ENCODE measurements at places on chromosomes 13 and 19.

- DNase-seq, result peak; percentile 52
These were observed 43.1 kb downstream of the TMEM255B start for GRCh38 chr13:113802090-113802531.

GRCh38 chr19:49155005-49155819 is at the start of gene HRC:
Gene HRC (minus strand): TSS chr19:49155396. CDS start chr19:49155237, 159 bp downstream.
- DNase-seq, result no peak

DNA sequence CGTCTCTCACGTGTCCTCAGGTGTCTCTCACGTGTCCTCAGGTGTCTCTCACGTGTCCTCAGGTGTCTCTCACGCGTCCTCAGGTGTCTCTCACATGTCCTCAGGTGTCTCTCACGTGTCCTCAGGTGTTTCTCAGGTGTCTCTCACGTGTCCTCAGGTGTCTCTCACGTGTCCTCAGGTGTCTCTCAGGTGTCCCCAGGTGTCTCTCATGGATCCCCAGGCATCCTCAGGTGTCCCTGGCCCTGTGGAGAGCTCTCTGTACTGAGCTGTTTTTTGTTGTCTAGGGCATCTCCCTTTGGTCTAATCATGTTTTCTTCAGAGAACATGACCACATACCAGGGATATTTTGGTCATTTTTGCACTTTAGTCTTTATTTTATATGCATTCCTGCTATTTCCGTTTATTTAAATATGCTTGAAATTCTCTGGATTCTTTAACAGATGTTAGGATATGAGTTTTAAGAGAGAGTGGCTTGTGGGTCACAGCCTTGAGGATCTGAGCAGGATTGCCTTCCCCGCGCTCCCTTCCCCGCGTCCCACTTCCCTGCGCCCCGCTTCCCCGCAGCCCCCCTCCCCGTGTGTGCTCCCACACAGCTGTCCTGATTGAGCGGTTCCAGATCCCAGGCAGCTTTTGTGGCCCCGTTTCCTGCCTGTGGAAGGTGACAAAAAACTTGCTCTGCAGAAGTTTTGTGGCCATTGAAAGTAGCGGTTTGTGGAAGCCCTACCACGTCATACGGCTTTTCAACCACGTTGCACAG is 31.9 kb downstream of the ATP4B start:
- no peak for DNase-seq

- DNase-seq, result peak; percentile 59
These were observed 58.3 kb downstream of the KLF2 start for GRCh38 chr19:16382775-16383543.

- no peak for DNase-seq
These were observed 1.5 kb upstream of the TUBB4A start for GRCh38 chr19:6503407-6504201.

- peak; percentile 84 for DNase-seq
These were observed at the start of gene CYP4F11 for GRCh38 chr19:15934332-15935078. Gene CYP4F11 (minus strand): TSS chr19:15934529. CDS start chr19:15934408, 121 bp downstream.

GRCh38 chr13:24631922-24632321 is 48.3 kb upstream of the ATP12A start:
- DNase-seq, result no peak

DNA sequence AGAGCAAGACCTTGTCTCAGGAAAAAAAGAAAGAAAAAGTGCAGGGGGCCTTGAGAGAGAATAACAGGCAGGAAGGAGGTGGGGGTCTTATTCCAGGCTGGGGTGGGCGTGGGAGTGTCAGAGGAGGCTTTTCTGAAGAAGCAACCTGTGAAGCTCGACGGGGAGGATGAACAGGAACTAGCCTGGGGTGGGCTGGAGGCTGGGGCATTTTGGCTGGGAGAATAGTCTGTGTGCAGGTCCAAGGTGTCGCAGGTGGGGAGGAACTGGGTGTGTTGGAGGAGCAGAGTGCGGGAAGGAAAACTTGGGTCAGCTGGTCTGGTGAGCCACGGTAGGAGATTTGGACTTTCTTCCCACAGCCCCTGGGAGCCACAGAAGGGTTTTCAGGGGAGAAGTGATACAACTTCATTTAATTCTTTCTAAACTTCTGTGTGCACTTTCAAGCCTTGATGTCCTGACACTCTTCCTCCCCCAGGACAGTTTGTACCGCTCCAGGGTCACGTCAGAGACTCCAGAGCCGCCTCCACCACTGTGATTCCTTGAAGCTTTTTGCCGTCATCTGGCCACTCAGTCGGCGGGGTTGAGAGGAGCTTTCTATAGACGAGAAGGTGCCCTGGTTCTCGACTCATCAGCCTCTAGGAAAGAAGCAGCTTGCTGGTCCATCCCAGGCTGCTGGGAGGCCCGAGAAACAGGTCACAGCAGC is 138.7 kb downstream of the SIPA1L3 start:
- no peak for DNase-seq

GRCh38 chr13:26310003-26310402 is 56.1 kb downstream of the CDK8 start:
- DNase-seq, result no peak

DNA sequence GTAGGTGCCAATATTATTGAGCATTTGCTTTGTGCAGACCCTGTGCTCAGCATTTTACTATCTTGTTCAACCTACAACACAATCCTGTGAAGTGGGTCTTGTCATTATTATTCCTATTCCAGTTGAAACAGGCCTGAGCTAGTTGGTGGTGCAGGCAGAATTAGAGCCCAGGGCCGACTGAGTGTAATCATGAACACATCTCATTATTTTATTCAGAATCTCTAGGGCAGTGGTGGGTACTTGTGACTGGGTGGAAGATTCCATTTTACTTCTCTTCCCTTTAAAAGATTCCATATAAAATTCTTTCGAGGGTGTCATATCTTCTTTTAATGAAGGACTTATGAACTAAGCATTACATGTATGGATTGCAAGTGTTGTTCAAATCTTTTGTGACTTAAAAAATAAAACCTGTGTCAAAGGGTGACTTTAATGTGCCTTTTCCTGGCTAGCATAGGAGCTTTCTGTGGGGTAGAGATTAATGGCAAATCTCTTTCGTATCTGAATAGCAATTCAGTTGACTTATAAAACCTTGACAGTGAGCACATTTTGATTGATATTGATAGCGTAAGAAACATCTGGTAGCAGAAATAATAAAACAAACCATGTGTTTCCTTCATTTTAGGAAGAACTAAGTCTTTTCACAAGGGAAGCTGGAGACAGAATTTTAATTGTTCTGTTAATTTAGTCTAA is 20.3 kb downstream of the B3GLCT start:
- DNase-seq, result no peak

- no peak for DNase-seq
These were observed 95.2 kb downstream of the ELF1 start for GRCh38 chr13:40923867-40924266.

GRCh38 chr13:53250977-53251376 is 222.4 kb downstream of the OLFM4 start:
- no peak for DNase-seq

- DNase-seq, result no peak
These were observed 26.8 kb downstream of the CEBPA start for GRCh38 chr19:33275559-33275932.

DNA sequence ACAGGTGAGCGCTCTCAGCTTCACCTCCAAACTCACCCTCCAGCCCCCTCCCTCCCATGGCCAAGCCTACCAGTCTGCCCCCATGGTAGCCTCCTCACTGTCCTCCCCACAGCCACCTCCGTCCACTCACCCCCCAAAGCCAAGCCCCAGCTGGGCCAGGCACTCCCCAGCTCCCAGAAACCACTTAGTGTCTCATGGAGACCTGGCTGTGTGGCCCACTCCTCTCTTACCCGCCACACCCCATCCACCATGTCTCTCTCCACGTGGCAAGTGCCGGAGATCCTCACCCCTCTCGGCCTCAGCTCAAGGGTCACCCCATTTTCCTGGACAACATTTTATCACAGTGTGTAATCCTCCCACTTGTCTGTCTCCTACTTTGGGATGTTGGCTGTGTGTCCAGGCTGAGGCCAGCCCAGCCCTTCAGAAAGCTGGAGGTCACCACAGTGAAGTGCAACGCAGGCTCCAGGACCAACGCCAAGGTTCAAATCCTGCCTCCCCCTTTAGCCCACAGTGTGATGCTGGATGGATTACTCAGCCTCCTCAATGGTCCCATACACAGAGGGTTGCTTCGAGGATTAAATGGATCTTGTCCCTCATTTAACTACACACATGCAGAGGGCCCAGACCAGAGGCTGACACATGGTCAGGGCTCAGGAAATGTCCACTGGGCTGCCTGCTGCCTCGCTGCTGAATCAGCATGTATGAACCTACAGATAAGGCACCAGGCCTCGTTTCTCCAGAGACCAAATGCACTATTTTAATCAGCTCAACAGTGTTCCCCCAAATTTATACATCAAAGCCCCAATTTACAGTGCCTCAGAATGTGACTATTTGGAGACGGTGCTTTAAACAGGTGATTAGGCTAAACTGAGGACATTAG is 71.3 kb downstream of the CEBPG start:
- DNase-seq, result no peak

DNA sequence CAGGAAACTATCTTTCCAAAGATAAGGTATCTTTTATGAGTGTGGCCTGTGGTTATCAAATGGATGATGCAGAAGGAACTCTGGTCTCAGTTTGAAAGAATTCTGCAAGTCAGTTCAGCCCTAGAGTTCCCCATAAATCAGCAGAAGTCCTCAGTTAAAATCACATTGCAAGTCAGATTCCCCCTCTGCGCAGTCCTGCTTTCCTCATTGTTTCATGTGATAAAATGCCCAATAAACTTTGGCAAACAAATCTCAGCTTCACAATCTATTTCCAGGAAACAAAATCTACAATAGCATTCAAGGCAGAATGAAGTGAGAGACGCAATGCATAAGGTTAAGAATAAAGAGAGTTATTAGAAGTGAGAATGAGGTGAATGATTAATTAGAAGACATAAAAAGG is 216.3 kb upstream of the KLHL1 start:
- DNase-seq, result no peak

DNA sequence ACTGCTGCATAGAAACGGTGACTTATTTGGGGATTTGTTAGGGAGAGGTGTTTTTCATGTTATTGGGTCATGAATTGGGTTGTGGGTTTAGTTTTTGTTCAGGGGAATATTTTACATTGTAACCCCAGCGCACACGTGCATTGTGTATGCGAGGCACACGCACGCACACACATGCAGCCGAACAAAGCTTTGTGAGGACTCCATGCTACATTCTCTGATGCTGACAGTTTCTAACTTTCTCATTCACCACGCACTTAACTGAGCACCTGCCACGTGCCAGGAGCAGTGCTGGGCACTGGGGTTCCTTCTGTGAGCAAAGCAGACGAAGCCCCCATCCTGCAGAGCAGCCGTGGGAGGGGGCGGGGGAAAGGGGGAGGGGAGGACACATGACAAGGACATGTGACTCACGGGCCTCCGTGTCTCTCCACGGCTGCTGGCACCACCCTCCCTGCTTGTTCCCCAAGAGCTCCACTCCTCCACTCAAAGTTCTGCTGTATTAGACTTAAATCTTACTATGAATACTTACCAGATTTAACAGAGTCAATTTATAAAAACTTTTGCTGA is 55.6 kb downstream of the SLC7A9 start:
- DNase-seq, result no peak

- no peak for DNase-seq
These were observed 1049.3 kb downstream of the PCDH9 start for GRCh38 chr13:66180836-66181235.

DNA sequence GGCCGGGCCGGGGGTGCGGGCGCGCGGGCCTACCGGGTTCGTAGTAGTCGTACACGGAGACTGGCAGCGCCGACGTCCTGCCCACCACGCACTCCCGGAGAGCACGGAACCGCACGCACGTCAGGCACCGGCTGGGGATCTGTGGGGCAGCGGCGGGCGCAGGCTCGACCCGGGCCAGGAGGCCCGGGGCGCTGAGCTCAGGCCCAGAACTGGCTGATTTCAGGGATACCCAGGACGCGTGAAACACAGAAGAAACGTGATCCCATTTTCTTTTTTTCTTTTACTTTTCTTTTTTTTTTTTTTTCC is 9.0 kb downstream of the F2RL3 start:
- DNase-seq, result no peak

DNA sequence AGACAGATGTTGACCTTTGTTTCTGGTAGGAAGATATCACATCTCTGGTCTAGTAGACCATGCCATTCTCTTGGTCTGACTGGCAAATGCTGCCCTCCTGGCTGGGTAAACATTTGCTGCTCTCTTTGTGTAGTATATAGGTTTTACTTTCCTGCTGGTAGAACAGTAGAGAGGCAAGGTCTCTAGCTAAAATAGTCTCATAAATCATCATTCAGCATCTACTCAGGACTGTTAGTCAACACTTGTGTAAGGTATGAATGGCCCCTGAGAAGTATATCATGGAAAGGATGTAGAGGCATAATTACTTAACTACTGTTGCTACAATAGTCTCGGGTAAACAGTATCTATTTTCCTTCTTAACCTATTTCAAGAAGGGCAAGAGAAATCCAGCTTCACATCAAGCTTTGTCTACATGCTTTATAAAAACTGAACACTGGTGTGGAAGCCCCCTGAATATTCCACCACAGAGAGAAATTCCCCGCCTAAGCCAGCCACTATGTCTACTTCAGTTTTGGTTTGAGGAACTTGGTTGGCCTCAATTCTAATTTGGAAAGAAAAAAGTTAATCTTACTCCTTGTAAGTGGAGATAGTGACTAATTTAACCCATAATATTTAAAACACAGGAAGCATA is 18.4 kb upstream of the MYCBP2 start:
- DNase-seq, result no peak

- peak; percentile 20 for DNase-seq
These were observed 23.4 kb downstream of the IPO5 start for GRCh38 chr13:97976610-97977521.

GRCh38 chr13:56718791-56719190 is 421.9 kb upstream of the PRR20A start:
- DNase-seq, result no peak

- DNase-seq, result no peak
These were observed 39.1 kb downstream of the ACTN4 start for GRCh38 chr19:38686530-38686888.

- DNase-seq, result no peak
These were observed 5.7 kb downstream of the C19orf25 start for GRCh38 chr19:1473085-1473851.

DNA sequence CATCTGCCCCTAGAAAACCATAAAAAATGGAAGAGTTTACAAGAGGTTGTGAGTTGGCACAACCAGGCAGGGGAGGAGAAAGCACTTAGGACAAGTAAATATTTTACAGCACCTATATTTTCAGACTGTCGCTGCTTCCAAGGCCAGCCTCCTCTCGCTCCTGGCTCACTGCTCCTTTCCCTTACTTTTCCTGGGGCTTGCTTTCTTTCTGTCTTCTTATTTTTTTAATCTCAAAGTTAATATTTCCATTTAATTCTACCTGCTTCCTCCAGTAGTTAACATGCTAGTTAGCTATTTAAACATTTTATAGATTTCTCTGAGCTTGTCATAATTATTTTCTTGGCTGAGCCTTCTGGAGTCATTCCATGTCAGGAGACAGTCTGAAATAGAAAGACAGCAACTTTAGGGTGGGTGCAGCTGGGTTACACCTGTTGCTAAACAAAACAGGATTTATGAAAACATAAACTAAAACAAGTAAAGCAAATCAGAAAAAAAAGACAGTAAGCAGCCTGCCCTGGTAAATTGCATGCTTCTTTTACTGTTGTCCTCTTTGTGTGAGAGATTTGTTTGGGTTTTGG is 330.1 kb downstream of the DLEU7 start:
- no peak for DNase-seq

- DNase-seq, result no peak
These were observed 15.2 kb downstream of the KCTD15 start for GRCh38 chr19:33811736-33812387.

GRCh38 chr19:18594096-18594823 is 5.7 kb downstream of the REX1BD start:
- DNase-seq, result peak; percentile 62

All from mammary epithelial cell (primary cell).